ENCODE measurements at places on chromosomes 3 and 15. TPM values are rescaled to one million over a fixed set of nuclear protein-coding genes. Genes with fewer than 3 reads are reported as not detected.

GRCh38 chr3:44030285-44030684, 211.4 kb upstream of the TOPAZ1 start:
- no peak overlapping the region for H3K27ac ChIP-seq
- H3K27me3 ChIP-seq: no peaks in the 10 kb centered on the region
- H3K4me3 ChIP-seq: no peak overlapping the region
- H3K36me3 ChIP-seq: no peaks in the 10 kb centered on the region

- peaks cover 4% of the 10 kb centered on the region for H3K27me3 ChIP-seq
- no peak for DNase-seq
- no peak overlapping the region for H3K4me3 ChIP-seq
- H3K27ac ChIP-seq: no peak overlapping the region
- no peaks in the 10 kb centered on the region for H3K36me3 ChIP-seq
- H3K4me1 ChIP-seq: no peaks in the 10 kb centered on the region
These were observed 42.7 kb upstream of the SYNM start for GRCh38 chr15:99062226-99062625.

- H3K27me3 ChIP-seq: no peaks in the 10 kb centered on the region
- H3K4me3 ChIP-seq: no peak overlapping the region
- H3K36me3 ChIP-seq: no peaks in the 10 kb centered on the region
- DNase-seq: no peak
These were observed 193.2 kb downstream of the CLSTN2 start for GRCh38 chr3:140128217-140128616.

The EPHA6 gene
- total RNA-seq: not detected

- H3K4me3 ChIP-seq: peak overlapping the region; percentile 98
- peak; percentile 48 for DNase-seq
- peak overlapping the region; percentile 66 for H3K27ac ChIP-seq
- peaks cover 7% of the 10 kb centered on the region for H3K4me1 ChIP-seq
These were observed 559 bp downstream of the SENP5 start for GRCh38 chr3:196868297-196868661.

- H3K4me3 ChIP-seq: no peak overlapping the region
- H3K27ac ChIP-seq: no peak overlapping the region
- H3K36me3 ChIP-seq: no peaks in the 10 kb centered on the region
- H3K27me3 ChIP-seq: no peaks in the 10 kb centered on the region
- H3K4me1 ChIP-seq: no peaks in the 10 kb centered on the region
These were observed 18.7 kb downstream of the RASGRF1 start for GRCh38 chr15:79071901-79072300.

GRCh38 chr15:42182328-42182886, 25.7 kb downstream of the VPS39 start:
- no peaks in the 10 kb centered on the region for H3K27me3 ChIP-seq
- H3K4me3 ChIP-seq: no peak overlapping the region
- no peak for DNase-seq
- peaks cover 40% of the 10 kb centered on the region for H3K36me3 ChIP-seq
- H3K4me1 ChIP-seq: peaks cover 16% of the 10 kb centered on the region

The TTLL13 gene
- not detected for total RNA-seq

GRCh38 chr3:46840491-46840890, 22.8 kb downstream of the MYL3 start:
- H3K4me3 ChIP-seq: no peak overlapping the region
- H3K27ac ChIP-seq: no peak overlapping the region
- no peaks in the 10 kb centered on the region for H3K27me3 ChIP-seq
- H3K36me3 ChIP-seq: no peaks in the 10 kb centered on the region
